ENCODE measurements at places on chromosomes 2 and 18. TPM values are rescaled to one million over a fixed set of nuclear protein-coding genes. Genes with fewer than 3 reads are reported as not detected.

GRCh38 chr2:80517316-80517715 lies 212.8 kb upstream of the LRRTM1 start:
- no peak overlapping the region for H3K4me3 ChIP-seq
- H3K27me3 ChIP-seq, result no peaks in the 10 kb centered on the region
- no peaks in the 10 kb centered on the region for H3K4me1 ChIP-seq
- no peak overlapping the region for H3K27ac ChIP-seq

GRCh38 chr2:64196963-64197362 lies 52.7 kb upstream of the PELI1 start:
- no peak overlapping the region for H3K4me3 ChIP-seq
- DNase-seq, result no peak
- peaks cover 36% of the 10 kb centered on the region for H3K4me1 ChIP-seq
- no peak overlapping the region for H3K27ac ChIP-seq
- H3K27me3 ChIP-seq, result no peaks in the 10 kb centered on the region
- H3K36me3 ChIP-seq, result peaks cover 6% of the 10 kb centered on the region

- peaks cover 31% of the 10 kb centered on the region for H3K4me1 ChIP-seq
- no peaks in the 10 kb centered on the region for H3K36me3 ChIP-seq
- DNase-seq, result no peak
- peak overlapping the region; percentile 89 for H3K27ac ChIP-seq
- H3K27me3 ChIP-seq, result no peaks in the 10 kb centered on the region
Measured at GRCh38 chr2:68907920-68908253, 36.7 kb upstream of the BMP10 start.

- peaks cover 5% of the 10 kb centered on the region for H3K4me1 ChIP-seq
- no peak overlapping the region for H3K4me3 ChIP-seq
- DNase-seq, result peak; percentile 44
- peaks cover 27% of the 10 kb centered on the region for H3K27me3 ChIP-seq
- no peak overlapping the region for H3K27ac ChIP-seq
Measured at GRCh38 chr2:26942543-26943295, 27.7 kb upstream of the MAPRE3 start.

- peaks cover 55% of the 10 kb centered on the region for H3K27me3 ChIP-seq
- no peaks in the 10 kb centered on the region for H3K36me3 ChIP-seq
- peak within 1 kb of the TSS; percentile 76 for H3K4me3 ChIP-seq
- H3K4me1 ChIP-seq, result peaks cover 4% of the 10 kb centered on the region
- H3K27ac ChIP-seq, result no peak within 1 kb of the TSS
- peak; percentile 59 for DNase-seq
Measured at GRCh38 chr2:85132834-85133637, at the start of gene TCF7L1. TCF7L1 (plus strand) TSS chr2:85133392; CDS start chr2:85133685, 293 bp downstream.

DNA sequence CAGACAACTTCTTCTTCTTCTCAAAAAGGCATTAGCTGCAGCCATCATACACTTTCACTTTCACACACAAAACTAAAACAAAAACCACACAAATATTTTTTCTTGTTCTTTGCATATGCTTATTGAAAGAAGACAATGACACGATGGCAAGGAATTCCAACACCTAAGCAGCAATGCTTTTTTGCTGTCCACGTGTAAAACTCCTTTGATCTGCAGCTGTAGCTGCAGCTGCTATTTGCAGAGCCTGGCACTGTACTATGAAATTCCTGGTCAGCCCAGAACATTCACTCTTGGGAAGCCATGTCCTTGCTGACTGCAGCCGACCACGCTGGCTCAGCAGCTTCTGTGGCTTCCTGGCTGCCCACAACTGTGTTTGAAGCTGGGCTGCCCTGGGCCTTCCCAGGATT lies 316.2 kb downstream of the CDH2 start:
- no peaks in the 10 kb centered on the region for H3K4me1 ChIP-seq
- no peak for DNase-seq
- H3K4me3 ChIP-seq, result no peak overlapping the region
- no peaks in the 10 kb centered on the region for H3K27me3 ChIP-seq
- H3K36me3 ChIP-seq, result no peaks in the 10 kb centered on the region
- no peak overlapping the region for H3K27ac ChIP-seq

DNA sequence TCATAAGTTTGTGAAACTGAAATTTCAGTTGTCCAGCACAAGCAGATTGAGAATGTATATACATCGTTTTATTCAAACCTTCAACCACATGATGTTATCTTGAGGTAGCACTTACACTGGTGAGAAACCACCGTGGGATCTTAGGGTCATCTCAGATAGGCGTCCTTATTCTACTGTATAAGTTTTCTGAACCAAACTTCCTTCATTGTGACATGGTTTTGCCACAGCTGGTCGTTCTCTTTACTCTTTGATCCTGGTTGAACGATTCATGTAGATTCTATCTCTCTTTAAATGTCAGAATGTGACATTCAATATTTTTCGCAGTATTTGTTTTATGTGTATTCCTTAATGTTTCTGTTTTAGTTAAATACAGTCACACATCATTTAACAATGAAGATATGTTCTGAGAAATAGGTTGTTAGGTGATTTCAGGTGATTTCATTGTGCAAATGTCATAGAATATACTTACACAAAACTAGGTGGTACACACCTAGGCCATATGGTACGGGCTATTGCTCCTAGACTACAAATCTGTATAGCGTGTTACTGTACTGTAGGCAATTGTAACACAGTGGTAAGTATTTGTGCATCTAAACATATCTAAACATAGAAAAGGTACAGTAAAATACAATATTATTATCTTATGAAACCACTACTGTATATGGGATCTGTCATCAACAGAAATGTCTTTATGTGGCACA lies 17.9 kb upstream of the ARHGAP25 start:
- peaks cover 70% of the 10 kb centered on the region for H3K4me1 ChIP-seq
- DNase-seq, result no peak
- no peak overlapping the region for H3K4me3 ChIP-seq
- H3K36me3 ChIP-seq, result no peaks in the 10 kb centered on the region

- H3K27ac ChIP-seq, result no peak overlapping the region
- no peaks in the 10 kb centered on the region for H3K36me3 ChIP-seq
- DNase-seq, result no peak
- no peak overlapping the region for H3K4me3 ChIP-seq
Measured at GRCh38 chr18:34001376-34001775, 223.3 kb downstream of the NOL4 start.

GRCh38 chr2:31998731-31999383 lies 12.0 kb downstream of the MEMO1 start:
- H3K4me3 ChIP-seq, result no peak overlapping the region
- H3K36me3 ChIP-seq, result peaks cover 16% of the 10 kb centered on the region
- peaks cover 47% of the 10 kb centered on the region for H3K4me1 ChIP-seq
- no peak for DNase-seq
- no peaks in the 10 kb centered on the region for H3K27me3 ChIP-seq

The KYNU gene
- total RNA-seq, result not detected

The FSHR gene
- total RNA-seq, result not detected

The SOX11 gene
- not detected for total RNA-seq

The GPR35 gene
- total RNA-seq, result 7.8 TPM

The GPAT2 gene
- total RNA-seq, result 36.3 TPM

The ACOXL gene
- not detected for total RNA-seq

The GAREM1 gene
- not detected for total RNA-seq

The MYL1 gene
- not detected for total RNA-seq
